ENCODE measurements at places on chromosomes 3 and 15.
A peak's percentile ranks its signal among the peaks of the same experiment; 100 is the strongest.

- no peak for DNase-seq
These were observed 28.3 kb upstream of the TASOR start for GRCh38 chr3:56711344-56711743.

GRCh38 chr15:42084465-42085235, 9.7 kb downstream of the PLA2G4D start:
- DNase-seq: peak; percentile 38

GRCh38 chr3:19527746-19528145, 379.4 kb downstream of the KCNH8 start:
- no peak for DNase-seq

DNA sequence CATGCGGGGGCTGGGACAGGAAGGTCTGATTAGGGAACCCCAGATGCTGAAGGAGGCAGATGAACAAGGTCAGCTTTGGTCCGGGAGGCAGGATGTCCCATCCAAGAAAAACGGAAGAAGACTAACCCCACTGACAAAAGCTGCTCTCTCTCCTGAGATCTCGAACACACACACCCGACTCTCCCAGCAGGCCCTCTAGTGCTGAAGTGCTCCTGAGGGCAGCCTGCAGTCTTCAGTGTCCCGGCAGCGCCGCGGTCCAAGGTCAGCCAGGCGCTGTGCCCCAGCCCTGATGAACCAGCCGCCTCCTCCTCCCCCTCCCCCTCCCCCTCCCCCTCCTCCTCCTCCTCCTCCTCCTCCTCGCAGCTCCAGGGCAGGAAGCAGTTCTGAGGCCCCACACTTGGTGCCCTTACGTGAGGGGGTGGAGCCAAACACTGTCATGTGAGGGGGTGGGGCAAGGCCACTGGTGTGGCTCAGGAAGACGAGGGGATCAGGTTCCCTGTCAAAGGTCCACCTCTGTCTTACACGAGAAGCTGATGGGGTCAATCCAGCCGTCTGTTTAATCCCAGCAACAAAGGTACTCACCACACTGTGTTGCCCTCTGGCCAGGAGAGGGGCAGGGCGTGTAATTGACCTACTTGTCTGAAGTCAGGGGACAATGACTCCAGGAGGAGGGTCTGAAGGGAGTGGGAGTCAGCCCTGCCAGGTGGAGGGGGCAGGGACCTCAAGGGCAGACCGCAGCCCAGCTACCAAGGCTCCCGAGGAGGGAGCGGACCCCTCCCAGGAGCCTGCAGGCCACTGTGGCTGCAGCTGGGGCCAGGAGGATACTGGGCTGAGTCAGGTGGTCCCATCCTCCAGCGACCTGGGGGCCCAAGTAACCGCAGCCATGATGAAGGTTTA, 34.3 kb downstream of the PRR23E start:
- DNase-seq: no peak

GRCh38 chr15:64400583-64400982, 12.9 kb downstream of the TRIP4 start:
- DNase-seq: no peak

DNA sequence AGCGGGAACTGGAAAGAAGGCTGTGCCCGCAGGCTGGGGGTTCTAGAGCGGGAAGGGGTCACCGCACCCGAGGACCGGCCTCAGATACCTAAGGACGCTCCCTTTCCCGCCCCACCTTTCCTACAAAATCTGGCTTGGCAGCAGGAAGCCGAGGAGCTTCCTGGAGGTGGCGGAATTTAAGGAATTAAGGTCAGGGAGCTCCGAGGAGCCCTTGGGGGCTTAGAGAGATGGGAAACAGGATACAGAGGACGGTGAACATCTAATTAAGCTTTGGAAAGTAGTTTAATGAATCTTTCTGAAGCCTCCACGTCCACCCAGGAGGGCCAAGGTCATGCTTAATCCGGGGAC, 507 bp upstream of the AP3B2 start:
- no peak for DNase-seq

GRCh38 chr15:43775411-43775965, 1.3 kb downstream of the ELL3 start:
- DNase-seq: no peak

DNA sequence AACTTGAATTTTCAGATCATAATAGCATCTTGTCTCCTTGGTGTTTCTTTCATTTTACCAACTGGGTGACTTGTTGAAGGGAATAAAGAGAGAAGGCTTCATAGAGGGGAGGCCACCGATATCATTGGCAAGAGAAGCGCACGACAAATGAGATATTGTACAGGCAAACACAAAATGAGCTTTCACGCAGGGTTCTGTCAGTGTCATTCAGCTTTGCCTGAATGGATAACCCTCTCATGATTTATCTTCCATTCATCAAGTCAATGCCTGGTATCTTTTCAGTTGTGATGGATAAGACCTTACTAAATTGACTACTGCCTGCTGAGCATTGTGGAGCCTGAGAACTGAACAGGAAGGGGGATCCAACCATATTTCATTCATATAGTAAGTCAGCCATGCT, 188.6 kb upstream of the EPHA3 start:
- DNase-seq: no peak

DNA sequence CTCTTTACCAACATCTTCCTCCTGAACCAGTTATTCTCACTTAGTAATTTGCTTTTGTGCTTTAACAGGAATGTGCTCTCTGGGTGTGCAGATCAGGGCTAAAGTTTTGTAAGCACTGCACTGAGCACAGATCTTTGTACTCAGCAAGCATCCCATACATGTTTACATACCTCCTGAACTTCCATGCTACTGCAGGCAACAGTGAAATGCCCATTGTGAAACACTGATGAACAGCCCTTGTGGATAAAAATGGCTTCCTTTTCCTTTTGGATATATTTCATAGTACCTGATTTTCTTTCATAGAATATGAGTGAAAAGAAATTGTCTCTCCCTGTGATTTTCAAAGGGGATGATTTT, 855.9 kb downstream of the MCTP2 start:
- no peak for DNase-seq

GRCh38 chr3:107366766-107367165, 10.5 kb upstream of the CCDC54 start:
- DNase-seq: no peak

DNA sequence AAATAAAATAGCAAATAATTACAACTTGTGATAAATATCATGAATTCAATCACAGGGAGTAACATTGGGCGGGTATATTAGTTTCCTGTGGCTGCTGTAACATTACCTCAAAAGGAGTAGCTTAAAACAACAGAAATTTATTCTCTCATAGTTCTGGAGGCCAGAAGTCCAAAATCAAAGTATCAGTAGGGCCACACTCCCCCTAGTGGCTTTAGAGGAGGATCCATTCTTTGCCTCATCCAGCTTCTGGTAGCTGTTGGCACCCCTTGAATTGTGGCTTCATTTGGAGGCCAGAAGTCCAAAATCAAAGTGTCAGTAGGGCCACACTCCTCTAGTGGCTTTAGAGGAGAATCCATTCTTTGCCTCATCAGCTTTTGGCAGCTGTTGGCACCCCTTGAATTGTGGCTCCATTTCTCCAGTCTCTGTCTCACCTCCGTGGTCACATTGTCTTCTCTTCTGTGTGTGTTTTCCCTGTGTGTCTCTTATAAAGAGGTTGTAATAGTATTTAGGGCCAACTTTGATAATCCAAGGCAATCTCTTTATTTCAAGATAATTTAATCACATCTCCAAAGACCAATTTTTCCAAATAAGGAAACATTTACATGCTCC, 3.1 kb upstream of the CFAP20DC start:
- no peak for DNase-seq

DNA sequence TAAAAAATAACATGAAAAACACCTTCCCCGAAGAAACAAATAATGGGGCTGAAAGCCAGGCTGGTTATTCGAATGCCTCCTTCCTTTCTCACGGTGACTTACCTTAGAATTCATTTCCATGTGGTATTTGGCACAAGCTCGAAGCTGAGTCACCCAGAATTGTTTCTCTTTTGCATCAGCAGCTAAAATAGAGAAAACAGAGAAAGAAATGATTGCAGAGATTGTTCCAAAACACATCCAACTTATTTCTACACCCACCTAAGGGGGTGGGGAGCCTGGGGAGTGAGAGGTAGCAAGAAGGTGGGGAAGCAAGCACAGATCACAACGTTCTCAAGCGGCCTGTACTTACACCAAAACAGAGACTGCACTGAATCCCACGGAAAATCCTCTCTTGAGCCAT, 104.7 kb downstream of the OSBPL10 start:
- no peak for DNase-seq

- no peak for DNase-seq
These were observed 309.7 kb downstream of the LSAMP start for GRCh38 chr3:116135457-116136085.

DNA sequence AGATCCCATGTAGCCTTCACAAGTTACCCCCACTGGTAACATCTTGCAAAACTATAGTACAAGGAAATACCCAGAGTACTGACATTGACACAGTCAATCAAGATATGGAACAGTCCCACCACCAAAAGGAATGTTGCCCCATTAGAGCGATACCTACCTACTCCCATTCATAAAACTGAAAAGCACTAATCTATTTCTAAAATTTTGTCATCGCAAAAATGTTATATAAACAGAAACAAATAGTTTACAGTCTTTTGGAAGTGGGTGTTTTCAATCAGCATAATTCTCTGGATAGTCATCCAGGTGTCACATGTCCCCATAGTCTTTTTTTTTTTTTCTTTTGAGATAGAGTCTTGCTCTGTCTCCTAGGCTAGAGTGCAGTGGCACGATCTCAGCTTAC, 156.9 kb upstream of the AGTR1 start:
- DNase-seq: no peak

DNA sequence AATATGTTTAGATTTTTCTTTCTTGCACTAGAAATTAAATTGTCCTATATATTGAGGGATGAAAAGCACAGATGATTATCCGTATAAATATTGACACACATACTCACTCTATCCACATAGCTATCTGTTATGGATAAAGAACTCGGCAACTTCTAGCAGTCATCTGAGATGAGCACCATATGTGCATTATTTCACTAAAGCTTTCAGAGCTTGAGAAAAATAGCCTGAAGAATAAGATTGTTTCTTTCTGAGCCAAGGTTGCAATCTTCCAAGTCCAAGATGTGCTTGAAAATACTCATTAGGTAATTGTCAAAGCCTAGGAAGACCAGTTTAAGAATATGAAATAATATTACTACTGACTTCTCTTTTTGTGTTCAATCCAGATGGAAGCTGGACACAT, 40.5 kb downstream of the COL8A1 start:
- DNase-seq: no peak

DNA sequence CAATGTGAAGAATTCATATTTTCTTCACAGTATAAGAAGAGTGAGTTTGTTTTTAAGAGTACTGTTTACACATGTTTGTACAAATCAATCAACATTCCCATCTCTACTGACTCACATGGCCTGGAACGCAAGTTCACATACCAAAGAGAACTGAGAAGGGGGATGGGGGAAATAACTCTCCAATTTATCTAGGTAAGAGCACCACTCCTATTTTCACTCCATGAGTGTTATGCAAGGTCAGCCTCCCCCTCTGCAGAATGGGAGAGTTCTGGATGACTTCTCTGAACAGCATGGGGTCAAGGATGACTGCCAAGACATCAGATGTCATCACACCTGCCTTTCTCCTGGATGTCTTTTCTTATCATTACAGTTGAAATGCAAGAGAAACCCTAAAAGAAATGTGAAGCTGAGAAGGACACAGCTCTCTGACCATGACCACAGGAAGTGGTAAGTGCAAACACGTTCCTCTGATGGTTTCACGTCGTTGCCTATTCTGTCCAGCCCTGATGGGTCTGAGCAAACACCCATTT, 95.2 kb downstream of the SEMA6D start:
- no peak for DNase-seq

- DNase-seq: no peak
These were observed 36.0 kb downstream of the GRAMD2A start for GRCh38 chr15:72161361-72162132.

GRCh38 chr3:71397046-71397445, 186.5 kb downstream of the FOXP1 start:
- peak; percentile 20 for DNase-seq

DNA sequence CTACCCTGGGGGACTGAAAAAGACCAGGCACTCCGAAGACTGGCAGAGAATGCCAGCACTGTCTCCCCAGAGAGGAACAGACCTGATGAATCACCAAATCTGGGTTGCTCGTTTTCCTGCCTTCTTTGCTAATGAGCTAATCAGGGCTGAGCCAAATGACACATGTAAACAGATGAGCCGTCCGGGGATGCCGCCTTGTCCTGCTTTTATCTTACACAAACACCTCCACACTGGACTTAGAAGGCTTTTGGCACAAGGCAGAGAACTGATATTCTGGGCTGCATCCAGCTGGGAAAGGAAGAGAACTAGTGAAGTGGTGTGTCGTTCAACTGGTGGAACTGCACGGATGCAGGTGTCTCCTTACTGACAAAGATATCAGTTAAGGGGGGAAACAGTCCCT, 88.1 kb downstream of the MECOM start:
- no peak for DNase-seq

DNA sequence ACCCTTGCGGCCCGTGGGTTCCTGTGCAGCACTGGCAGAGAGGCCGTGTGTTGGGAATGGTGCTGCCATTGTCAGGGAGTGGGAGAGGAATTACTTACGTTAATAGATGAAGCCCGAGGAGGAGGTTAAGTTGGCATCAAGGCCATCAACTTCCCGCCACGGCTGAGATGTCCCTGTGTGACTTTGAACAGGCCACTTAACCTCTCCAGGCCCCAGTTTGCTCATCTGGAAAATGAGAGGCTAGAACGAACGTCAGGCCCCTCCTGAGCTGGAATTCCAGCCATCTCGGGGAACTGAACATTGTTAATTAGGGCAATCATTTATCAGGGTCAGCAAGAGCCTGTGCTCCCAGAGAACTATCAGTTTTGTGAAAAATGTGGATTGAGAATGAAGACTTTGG, 91.4 kb upstream of the MYZAP start:
- DNase-seq: no peak

DNA sequence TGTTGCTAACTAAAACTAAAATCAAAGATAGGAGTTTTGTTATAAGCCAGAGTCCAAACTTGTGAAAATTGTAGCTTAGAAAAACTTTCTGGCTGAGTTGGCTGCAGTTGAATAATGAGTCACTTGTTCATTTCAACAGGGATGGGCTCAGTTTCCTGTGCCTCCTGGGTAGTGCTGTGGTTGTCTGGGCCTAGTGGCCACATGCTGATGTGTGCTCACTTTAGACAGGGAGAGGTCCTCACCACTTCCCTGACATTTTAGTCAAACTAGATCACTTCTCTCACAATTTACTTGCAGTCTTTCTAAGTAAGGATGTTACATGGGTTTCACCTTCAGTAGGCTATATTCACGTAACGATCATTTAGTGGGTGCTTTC, 6.3 kb upstream of the UBE2Q2 start:
- DNase-seq: peak; percentile 28

- DNase-seq: no peak
These were observed 16.0 kb downstream of the CCNB2 start for GRCh38 chr15:59120937-59121336.

DNA sequence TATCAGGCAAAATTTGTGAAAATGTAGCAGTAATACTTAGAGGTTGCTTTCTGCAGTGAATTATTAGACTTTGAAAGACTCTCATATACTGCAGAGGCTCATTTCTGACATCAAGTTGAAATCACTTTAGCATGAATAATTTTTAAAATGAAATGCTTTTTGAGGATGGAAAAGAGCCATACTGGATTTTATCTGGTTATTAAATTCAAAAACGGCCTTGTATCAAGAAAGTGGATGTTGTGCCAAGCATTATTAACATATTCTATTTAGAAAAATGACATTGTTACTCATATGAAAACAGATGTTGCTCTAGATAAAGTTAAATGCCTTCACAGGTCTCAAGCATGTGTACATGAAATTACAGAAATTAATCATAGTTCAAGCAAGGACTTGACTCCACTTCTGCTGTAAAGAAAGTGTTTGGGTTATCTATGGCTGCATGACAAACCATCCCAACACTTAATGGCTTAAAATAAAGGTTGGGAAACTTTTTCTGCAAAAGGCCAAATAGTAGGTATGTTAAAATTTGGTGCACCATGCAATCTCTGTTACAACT, 64.5 kb upstream of the ZNF280D start:
- no peak for DNase-seq

All from activated CD4-positive, alpha-beta T cell treated with anti-CD3 and anti-CD28 coated beads for 4 hours (primary cell).